ENCODE measurements at places on chromosomes 7 and 10. TPM values are rescaled to one million over a fixed set of nuclear protein-coding genes. Genes with fewer than 3 reads are reported as not detected.

The PDE6C gene
- total RNA-seq: not detected

The CLCN1 gene
- total RNA-seq: 3.1 TPM

The APBB1IP gene
- total RNA-seq: 2.7 TPM

The SSC4D gene
- 0.41 TPM for total RNA-seq

The MINDY4 gene
- 8.5 TPM for total RNA-seq

The DGKI gene
- total RNA-seq: 5.6 TPM

The PTPN12 gene
- total RNA-seq: 78.8 TPM

The OR2A25 gene
- not detected for total RNA-seq

The SLC26A3 gene
- total RNA-seq: not detected

The SNCG gene
- total RNA-seq: 1.6 TPM

The CTAGE8 gene
- total RNA-seq: 0.51 TPM

The MBL2 gene
- total RNA-seq: not detected

The KIAA1549 gene
- 5.8 TPM for total RNA-seq

The GRID1 gene
- 1.4 TPM for total RNA-seq

The HKDC1 gene
- total RNA-seq: 0.51 TPM

The FOXP2 gene
- total RNA-seq: 25.8 TPM

The CFAP70 gene
- 1.8 TPM for total RNA-seq

All from tongue (tissue), 3 donors.